ENCODE measurements at places on chromosomes 1 and 21. TPM values are rescaled to one million over a fixed set of nuclear protein-coding genes. Genes with fewer than 3 reads are reported as not detected.

ARHGEF11 gene
- polyA plus RNA-seq = 38.9 TPM

MFAP2 gene
- polyA plus RNA-seq = 180 TPM

SETDB1 gene
- polyA plus RNA-seq = 108 TPM

TNFAIP8L2 gene
- polyA plus RNA-seq = 1.6 TPM

AMY1B gene
- polyA plus RNA-seq = not detected

PTGFR gene
- polyA plus RNA-seq = 0.25 TPM
